ENCODE measurements at places on chromosomes 12 and 14.

GRCh38 chr12:129610601-129611120 lies 293.2 kb downstream of the TMEM132D start:
- peaks cover 74% of the 10 kb centered on the region for H3K36me3 ChIP-seq
- H3K27ac ChIP-seq: no peak overlapping the region
- no peak overlapping the region for H3K4me3 ChIP-seq

DNA sequence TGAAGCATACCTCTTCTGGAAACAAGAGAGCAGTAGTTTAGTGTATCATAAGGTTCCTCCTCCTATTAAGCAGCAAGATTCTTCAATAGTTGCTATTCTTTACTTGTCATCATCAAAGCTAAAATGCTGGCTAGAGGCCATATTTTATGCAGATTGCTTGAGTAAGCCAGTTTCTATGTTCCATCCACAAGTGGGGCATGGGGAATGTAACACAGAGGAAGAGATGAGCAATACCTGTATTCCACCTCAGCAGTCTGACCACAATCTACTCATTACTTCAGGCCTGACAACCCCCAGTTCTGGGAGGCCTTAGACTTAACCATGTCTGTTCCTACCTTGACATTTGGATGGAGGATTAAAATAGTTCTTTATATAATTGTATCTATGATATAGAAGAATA lies 423.6 kb downstream of the BTG1 start:
- H3K27me3 ChIP-seq: no peaks in the 10 kb centered on the region
- no peak overlapping the region for H3K27ac ChIP-seq
- no peak overlapping the region for H3K4me3 ChIP-seq
- 0 out of 2 replicates have a peak, but pooled peaks cover 2% of the 10 kb centered on the region for H3K4me1 ChIP-seq
- no peak for DNase-seq

GRCh38 chr12:88691811-88692210 lies 111.5 kb upstream of the KITLG start:
- no peaks in the 10 kb centered on the region for H3K4me1 ChIP-seq
- no peak for DNase-seq
- no peak overlapping the region for H3K27ac ChIP-seq
- peaks cover 25% of the 10 kb centered on the region for H3K36me3 ChIP-seq

GRCh38 chr12:82625523-82625922 lies 61.2 kb upstream of the TMTC2 start:
- no peaks in the 10 kb centered on the region for H3K36me3 ChIP-seq
- no peaks in the 10 kb centered on the region for H3K4me1 ChIP-seq
- H3K27me3 ChIP-seq: no peaks in the 10 kb centered on the region
- no peak for DNase-seq

GRCh38 chr14:59788176-59788575 lies 82.4 kb downstream of the RTN1 start:
- H3K4me3 ChIP-seq: no peak overlapping the region
- H3K4me1 ChIP-seq: peaks cover 6% of the 10 kb centered on the region
- no peak overlapping the region for H3K27ac ChIP-seq
- no peaks in the 10 kb centered on the region for H3K36me3 ChIP-seq
- DNase-seq: no peak

DNA sequence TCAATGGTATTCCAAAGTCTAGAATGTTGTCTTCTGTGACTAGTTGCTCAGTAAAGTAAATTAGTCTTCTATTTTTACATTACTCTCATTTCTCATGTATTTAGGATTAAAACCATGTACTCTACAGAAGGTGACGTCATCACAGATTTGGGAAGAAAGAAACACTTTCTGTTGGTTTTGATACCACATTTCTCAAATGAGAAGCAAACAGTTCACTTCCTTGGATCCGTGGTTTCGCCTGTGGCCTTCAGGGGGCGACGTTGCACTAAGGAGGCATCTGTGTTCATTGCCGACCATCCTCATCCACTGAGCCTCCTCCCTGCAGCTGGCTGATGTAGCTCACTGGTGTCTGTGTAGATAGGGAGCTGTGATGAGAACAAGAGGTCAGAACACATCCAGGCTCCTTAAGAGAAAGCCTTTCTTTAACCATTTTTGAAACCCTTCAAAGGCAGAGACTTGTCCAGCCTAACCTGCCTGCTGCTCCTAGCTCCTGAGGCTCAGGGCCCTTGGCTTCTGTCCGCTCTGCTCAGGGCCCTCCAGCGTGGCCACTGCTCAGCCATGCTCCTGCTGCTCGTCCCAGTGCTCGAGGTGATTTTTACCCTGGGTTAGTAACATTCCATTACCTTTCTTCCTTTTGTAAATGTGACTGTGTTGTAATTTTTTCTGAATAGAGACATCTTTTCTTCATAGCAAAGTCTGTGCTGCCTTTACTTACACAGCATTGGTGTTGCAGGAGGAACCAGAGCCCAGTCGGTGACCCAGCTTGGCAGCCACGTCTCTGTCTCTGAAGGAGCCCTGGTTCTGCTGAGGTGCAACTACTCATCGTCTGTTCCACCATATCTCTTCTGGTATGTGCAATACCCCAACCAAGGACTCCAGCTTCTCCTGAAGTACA lies 220.6 kb upstream of the OR4E1 start:
- no peaks in the 10 kb centered on the region for H3K36me3 ChIP-seq
- peak; percentile 62 for DNase-seq
- no peak overlapping the region for H3K4me3 ChIP-seq
- H3K27me3 ChIP-seq: no peaks in the 10 kb centered on the region

DNA sequence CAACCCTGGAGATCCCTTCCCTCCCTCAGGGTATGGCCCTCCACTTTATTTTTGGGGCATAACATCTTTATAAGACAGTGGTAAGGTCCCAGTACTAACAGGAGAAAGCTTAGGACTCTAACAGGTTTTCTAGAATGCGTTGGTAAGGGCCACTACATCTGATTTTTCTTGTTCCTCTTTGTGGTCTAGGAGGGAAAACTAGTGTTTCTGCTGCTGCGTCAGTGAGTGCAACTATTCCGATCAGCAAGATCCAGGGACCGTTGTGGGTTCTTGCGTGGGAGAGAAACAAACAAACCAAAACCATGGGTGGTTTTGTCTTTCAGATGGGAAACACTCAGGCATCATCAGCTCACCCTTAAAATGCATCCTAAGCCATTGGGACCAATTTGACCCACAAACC lies 123.6 kb upstream of the SLC16A7 start:
- no peak for DNase-seq
- peaks cover 3% of the 10 kb centered on the region for H3K4me1 ChIP-seq
- no peak overlapping the region for H3K27ac ChIP-seq
- no peaks in the 10 kb centered on the region for H3K27me3 ChIP-seq

GRCh38 chr12:15856097-15856982 lies 25.8 kb upstream of the STRAP start:
- H3K27ac ChIP-seq: no peak overlapping the region
- H3K4me1 ChIP-seq: peaks cover 6% of the 10 kb centered on the region
- no peak overlapping the region for H3K4me3 ChIP-seq
- no peaks in the 10 kb centered on the region for H3K36me3 ChIP-seq
- no peaks in the 10 kb centered on the region for H3K27me3 ChIP-seq

DNA sequence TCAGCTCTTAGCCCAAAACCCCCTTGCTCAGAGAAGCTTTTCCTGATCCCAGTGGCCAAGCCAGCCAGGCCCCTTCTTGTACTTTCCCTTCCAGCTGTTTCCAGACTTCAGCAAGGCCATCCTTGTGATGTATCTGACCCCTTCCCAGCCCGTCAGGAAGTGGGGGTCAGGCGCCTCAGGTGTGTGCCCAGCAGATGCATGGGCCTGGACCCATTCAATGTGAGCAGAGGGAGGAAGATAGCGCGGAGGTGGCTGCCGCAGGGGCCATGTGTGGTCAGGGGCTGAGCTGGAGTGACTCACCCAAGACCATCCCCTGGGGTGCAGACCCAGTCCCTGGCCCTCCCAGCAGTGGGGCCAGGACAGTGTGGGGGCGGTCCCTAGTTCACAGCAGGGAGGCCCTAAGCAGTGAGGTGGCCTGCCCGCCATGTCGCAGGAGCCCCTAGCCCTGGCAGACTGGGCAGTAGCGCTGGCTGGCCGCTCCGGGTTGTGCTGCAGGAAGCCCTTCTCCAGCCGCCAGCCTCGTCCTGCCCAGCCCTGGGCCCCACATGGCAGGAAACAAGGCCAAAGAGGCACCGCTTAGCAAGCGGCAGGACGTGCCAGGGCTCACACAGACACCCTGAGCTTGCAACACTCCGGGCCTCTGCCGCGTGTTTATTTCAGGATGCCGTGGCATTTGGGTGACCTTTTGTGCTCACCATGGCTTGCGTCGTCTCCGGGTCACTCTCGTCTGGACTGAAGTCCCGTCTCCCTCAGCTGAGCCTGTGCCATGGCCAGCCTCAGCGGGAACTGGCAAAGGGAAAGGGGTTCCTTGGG lies 12.0 kb downstream of the ADSS1 start:
- no peak for DNase-seq
- H3K36me3 ChIP-seq: peaks cover 2% of the 10 kb centered on the region
- H3K27ac ChIP-seq: peak overlapping the region; percentile 67
- no peaks in the 10 kb centered on the region for H3K27me3 ChIP-seq

DNA sequence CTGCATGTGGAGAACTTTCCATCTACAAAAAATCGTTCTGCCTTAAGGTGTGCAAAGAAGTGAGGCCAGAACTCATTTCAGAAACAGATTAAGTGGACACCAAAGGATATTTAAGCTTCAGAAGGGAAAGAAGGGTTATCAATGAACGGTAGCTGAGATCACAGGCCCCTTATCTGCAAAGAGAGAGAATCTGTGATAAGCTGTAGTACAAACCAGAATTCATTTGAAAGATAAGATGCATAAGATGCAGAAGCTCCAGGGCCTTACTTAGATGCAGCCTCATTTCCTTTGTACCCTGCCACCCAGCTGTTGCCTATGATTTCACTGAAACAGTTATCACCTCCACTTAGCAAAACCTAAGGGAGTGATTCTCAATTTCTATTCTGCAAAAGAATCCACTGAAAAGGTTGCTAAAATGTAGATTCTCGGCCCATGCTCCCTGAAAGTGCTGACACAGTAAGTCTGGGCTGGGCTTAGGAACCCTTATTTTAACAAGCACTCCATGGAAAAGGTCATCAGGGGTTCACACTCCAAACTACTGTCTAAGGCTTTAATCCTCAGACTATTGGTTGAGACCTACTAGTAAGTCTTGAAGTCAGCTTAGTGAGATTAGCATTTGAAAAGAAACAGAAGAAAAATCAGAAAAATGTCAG lies 64.8 kb downstream of the HELB start:
- DNase-seq: no peak
- H3K27me3 ChIP-seq: no peaks in the 10 kb centered on the region
- no peak overlapping the region for H3K27ac ChIP-seq
- no peak overlapping the region for H3K4me3 ChIP-seq

GRCh38 chr12:45644541-45644940 lies 85.0 kb upstream of the ARID2 start:
- no peaks in the 10 kb centered on the region for H3K36me3 ChIP-seq
- no peaks in the 10 kb centered on the region for H3K27me3 ChIP-seq
- H3K27ac ChIP-seq: peak overlapping the region; percentile 19
- no peak for DNase-seq

GRCh38 chr12:103469719-103470118 lies 26.0 kb downstream of the C12orf42 start:
- H3K4me3 ChIP-seq: no peak overlapping the region
- peaks cover 26% of the 10 kb centered on the region for H3K4me1 ChIP-seq
- peaks cover 9% of the 10 kb centered on the region for H3K36me3 ChIP-seq
- H3K27me3 ChIP-seq: peaks cover 5% of the 10 kb centered on the region

- no peak for DNase-seq
- H3K4me1 ChIP-seq: peaks cover 6% of the 10 kb centered on the region
- no peaks in the 10 kb centered on the region for H3K27me3 ChIP-seq
These were observed 15.2 kb downstream of the MSI1 start for GRCh38 chr12:120353556-120354317.

GRCh38 chr12:131100031-131100674 lies 146.4 kb downstream of the ADGRD1 start:
- H3K27me3 ChIP-seq: no peaks in the 10 kb centered on the region
- DNase-seq: no peak
- H3K36me3 ChIP-seq: no peaks in the 10 kb centered on the region
- H3K4me3 ChIP-seq: no peak overlapping the region
